ENCODE measurements at places on chromosomes 5 and 9.

GRCh38 chr5:54832858-54833257 lies 152.5 kb downstream of the ESM1 start:
- no peak for DNase-seq

DNA sequence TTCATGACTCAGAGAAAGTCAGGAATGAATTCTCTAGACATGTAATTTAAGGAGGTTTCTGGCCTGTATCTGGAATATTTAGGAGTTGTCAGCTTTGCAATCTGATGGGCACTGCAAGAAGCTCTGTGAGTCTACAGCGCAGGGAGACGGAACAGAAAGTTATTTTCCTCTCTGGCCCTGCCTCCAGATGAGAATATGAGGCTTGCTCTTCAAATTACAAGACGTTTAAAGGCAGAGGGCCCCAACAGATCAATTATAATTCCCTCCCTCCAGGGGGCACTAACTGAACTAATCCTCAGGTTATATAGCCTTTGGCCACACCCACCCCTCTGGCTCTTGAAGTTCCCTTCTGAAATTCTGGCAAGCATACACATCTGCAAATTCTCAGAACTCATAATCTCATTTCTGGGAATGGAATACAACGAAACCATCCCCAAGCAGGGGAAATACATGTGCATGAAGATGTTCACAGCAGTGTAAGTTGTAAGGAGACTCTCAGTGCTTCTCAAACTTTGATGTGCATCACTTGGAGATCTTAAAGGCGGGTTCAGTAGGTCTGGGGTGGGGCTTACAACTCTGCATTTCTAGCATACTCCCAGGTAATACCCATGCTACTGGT lies 307.6 kb downstream of the CWC27 start:
- no peak for DNase-seq

DNA sequence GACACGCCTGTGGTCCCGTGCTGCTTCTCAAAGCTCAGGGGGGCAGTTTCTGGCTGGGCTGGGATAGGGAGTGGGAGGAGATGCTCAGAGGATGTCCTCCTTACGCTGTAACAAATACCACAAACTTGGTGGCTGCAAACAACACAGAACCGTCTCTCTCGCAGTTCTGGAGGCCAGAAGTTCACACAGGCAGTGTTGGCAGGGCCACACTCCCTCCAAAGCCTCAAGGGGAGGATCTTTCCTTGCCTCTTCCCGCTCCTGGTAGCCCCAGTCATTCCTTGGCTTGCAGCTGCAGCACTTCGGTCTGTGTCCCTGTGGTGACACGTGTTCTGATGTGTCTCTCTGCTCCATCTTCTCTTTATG lies 10.4 kb upstream of the ORM1 start:
- DNase-seq, result no peak

DNA sequence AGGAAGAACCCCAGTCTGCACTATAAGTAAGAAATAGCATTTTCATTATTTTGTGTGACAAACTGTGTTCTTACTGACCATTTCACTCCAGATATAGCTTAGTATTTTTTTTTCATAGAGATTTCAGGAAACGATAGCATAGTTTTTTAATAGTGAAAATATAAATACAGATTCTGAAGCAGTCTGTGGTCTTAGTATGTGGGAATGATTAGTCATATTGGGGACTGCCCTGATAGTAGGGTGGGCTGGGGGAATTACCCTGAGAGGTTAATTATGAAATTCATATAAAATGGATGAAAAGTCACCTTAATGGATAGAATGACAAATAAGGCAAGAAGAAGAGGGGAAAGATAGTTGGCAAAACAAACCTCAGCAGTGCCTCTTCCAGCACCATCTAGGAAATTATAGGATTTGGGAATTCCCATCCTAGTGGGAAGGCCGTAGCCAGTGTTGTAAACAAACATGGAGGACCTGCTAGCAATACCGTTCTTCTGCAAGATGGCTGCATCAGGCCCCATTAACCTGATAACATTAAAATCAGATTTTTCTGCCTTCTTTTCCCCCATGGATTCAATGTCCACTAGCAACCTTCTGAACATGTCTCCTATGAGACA lies 23.7 kb upstream of the NR3C1 start:
- no peak for DNase-seq

DNA sequence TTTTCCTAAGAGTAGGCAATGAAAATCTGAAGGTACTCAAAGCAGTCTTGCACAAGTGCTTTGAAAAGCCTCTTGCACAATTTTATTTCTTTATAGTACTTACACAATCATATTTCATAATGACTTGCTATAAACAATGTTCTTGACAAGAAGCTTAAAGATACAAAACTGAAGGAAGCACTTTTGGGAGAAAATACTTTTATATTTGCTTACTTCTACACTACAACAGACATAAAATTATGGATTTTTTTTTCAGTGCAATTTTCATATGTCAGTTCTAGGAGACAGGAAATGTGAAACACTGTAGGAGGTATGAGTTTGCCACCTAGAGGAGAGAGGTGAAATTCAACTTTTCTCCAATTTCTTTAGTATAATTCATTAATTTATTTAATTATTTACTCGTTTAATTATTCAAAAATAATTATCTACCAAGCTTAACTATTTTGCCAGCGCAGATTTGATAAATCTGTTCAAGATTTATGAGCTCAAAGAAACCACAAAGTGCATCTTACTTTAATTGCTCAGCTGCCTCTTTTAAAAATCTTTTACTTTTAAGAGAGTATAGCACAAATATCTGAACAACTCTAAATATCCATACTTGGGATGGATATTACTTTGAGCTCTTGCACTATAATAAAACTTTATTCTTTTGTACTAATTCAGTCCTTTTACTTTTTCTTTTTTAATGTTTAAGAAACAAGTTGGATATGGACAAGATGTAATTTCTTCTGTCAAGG lies 29.0 kb upstream of the CDKN2B start:
- no peak for DNase-seq

DNA sequence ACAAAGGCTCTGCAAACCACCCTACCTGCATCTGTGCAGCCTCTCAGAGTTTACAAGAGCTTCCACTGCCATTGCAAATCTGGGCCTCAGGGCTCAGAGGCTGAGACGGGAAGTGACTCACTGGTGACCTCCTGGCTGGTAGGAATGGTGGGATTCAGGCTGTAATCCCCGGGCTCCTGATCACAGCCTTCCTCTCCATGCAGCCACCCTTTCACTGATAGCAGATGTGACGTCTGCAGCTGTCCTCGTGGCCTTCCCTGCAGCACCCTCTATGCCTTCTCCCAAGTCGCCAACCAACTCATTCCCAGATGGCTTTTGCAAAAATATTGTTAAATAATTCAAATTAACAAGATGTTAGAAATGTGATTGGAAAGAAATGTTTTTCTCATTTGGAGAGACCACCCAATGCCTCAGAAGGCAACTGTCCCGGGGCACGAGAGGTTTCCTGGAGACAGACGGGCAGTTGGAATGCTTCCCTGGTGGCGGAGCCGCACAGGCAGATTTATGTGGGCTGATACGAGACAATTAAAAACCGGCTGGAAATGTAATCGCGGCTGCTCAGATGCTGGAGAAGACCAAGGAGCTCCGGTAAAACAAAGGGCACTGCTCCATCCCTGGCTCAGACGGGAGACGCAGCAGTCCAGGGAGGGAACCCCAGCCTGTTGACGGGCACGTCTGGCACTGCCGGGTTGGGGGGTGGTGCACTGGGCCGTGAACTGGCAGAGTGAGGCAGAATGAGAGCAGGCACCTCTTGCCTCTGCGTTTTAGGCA lies 34.4 kb upstream of the SLC25A51 start:
- DNase-seq, result peak; percentile 55

DNA sequence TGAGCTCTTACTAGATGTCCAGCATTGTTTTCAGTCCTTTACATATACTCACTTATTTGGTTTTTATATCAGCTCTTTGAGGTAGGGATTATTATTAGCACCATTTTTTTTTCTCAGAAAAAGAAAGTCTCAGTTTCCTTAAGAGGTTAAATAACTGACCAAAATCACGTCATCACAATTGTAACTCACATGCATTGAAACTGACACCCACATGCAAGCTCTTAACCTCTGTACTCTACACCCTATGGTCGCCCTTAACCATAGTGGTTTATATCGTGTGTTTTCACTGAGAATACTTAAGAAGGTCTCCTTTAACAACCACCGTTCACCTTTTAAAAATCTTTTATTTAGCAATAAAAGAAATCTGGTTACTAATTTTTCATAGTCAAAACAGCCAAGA lies 61.0 kb downstream of the PRDM6 start:
- DNase-seq, result no peak

DNA sequence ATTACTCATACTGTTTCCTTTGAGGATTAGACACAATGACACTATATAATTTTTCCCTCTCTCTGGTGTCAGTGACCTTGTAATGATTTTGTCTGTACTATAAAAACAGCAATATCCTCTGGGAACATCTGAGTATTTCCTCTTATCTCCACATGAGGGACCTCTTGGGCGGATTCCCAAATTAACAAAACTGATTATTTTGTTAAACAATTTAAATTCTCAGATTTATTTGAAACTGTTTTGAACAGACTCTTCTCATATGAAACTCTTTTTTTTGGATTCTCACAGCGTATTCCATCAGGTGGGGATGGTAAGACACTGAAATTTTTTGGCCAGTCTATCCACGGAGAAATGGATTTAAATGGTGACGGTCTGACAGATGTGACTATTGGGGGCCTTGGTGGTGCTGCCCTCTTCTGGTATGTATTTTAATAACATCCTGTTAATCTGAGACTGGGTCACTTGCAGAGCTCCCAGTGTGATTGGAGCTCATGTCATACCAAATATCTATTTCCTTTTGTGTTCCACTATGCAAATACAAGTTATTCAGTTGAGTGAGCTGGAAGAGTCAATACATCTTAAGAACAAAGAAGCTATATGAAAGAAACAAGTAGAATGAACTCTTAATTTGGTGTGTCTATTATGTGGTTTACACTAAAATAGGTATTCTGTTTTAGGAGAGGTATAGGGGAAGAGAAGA lies 73.8 kb upstream of the ITGA2 start:
- no peak for DNase-seq

- DNase-seq, result no peak
These were observed 209.1 kb downstream of the MAPKAP1 start for GRCh38 chr9:125497906-125498305.

DNA sequence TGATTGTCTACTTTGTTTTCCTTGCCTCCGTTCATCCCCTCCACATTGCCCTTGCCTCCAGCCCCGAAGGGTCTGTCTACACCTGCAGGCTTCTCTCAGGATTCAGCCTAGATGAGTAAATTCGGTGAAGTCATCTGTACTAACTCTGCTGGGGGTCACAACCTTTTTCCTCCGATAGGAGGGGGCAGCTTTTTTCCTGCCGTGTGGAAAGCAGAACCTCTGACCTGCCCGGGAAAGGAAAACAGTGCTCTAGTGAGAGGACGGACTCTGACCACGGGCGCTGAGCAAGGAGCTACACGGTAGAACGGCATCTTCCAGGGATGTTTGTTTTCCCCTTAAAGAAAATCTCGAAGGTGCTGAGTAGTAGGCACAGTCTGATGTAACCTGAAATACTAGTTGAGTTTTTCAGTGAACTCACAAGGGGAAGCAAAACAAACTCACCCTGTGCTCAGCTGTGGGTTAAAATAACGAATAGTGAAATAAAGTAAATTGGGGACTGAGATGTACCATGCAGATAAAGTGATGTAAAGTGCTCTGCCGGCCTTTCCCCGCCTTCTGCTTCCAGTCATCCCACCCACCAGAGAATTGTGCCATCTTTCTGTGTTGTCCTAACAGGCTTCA lies 281.8 kb downstream of the AOPEP start:
- no peak for DNase-seq

- DNase-seq, result no peak
These were observed 420.1 kb downstream of the MTRR start for GRCh38 chr5:8288897-8289516.

GRCh38 chr5:180209137-180209581 lies at the start of gene RASGEF1C:
Gene RASGEF1C, minus strand, starts transcription at chr5:180209211. Its CDS starts 71,159 bp downstream, at chr5:180138052.
- DNase-seq, result no peak

DNA sequence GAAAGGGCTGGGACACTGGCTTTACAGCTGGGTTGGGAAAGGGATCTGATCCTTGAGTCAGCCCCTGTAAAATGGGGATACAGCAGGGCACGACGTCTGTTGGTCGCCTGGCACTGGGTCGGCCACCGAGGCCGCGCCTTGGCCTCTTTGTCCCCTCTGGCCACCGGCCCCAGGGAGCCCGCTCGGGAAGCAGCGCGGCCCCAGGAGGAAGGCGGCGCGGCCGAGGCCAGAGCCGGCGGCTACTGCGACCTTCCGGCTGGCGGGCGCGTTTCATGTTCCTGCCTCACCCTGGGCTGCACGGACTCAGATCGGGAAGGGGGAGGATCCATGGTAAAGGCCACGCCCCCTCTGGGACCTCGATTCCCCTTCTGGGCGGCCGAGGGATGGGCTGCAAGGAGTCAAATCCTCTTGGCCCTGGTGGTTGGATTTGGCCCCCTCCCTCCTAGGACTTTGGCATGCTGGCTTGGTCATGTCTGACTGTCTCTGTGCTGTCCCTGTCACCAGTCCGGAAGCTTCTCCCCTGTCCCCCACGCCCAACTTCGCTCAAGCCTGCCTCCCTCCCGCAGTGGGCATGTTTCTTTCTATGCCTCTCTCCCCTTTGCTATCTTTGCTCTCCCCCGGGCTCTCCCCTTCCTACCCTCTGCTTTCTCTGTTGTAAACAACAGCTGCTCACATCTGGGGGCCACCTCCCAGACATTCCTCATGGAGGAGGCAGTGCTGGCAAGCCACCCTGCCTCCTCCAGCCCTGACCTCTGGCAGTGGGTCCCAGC lies 25.8 kb downstream of the FPGS start:
- DNase-seq, result peak; percentile 15

GRCh38 chr9:92188969-92189781 lies 74.0 kb upstream of the SPTLC1 start:
- no peak for DNase-seq

DNA sequence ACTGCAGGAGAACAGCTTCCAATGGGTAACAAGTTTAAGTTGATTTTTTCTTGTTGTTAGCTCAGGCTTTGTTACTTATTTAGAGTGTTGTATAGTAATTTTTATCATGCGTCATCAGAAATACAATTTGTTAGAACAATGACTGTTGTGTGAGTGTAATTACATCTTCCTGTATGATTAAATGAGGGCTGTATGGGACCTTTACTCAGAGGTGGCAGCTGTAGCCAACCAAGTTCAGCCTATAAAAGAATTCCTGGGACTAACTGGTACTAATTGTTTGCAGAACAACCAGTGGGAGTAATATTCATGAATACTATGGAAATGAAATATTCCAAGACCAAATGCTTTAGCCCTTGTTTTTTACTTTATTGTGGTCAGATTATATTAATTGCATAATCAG lies 30.8 kb upstream of the TJP2 start:
- DNase-seq, result no peak

GRCh38 chr5:74673011-74673790 lies 11.8 kb upstream of the HEXB start:
- no peak for DNase-seq

GRCh38 chr9:77457916-77458592 lies 190.1 kb downstream of the GNA14 start:
- DNase-seq, result no peak

GRCh38 chr9:36987891-36988290 lies 46.2 kb downstream of the PAX5 start:
- DNase-seq, result no peak

DNA sequence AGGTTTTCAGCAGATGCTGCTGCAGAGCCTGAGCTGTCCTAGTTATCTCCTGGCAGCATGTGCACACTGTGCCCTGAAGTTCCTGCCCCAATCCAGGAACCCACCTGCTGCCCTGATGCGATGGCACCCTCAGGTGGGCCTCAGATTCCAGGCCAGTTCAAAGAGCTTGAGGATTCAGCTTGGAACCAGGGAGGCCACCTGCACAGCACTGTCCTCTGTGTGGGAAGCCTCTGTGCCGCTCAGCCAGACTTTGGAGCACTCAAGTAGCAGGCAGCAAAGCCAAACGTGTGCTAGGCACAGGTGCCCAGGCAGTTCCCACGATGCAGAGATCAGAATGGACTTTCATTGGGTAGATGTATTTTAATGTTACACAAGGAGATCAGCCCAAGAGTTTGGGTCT lies 132.8 kb upstream of the RAPGEF1 start:
- no peak for DNase-seq
